T follicular helper cell (primary cell): ENCODE measurements at places on chromosomes 7 and 10.

GRCh38 chr10:33309406-33309805 lies 25.1 kb downstream of the NRP1 start:
- DNase-seq, result no peak

GRCh38 chr7:26723129-26723528 lies 141.3 kb downstream of the SKAP2 start:
- no peak for DNase-seq

GRCh38 chr10:24415455-24416125 lies 206.7 kb downstream of the KIAA1217 start:
- no peak for DNase-seq

GRCh38 chr10:28971764-28972163 lies 294.4 kb downstream of the BAMBI start:
- no peak for DNase-seq

DNA sequence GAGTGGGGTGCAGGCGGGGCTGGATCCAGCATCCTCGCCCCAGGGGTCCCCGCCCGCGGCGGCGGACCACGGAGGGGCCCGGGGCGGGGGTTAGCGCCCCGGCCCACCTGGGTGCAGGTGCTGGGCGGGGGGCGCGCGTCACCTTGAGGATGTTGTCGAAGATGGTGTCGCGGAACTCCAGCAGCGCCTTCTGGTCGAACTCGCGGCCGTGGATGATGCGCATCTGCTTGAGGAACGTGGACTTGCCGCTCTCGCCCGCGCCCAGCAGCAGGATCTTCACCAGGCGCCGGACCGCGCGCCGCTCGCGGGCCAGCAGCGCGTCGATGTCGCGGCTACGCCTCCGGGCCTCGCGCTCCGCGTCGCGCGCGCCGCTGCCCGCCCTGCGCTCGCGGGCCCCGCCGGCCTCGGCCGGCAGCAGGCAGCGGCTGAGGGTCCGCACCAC lies 376 bp downstream of the GNA12 start:
- DNase-seq, result peak; percentile 7

- DNase-seq, result no peak
Measured at GRCh38 chr7:97450516-97450915, 281.4 kb upstream of the TAC1 start.

- DNase-seq, result no peak
Measured at GRCh38 chr10:130721971-130722370, 585.8 kb downstream of the GLRX3 start.

DNA sequence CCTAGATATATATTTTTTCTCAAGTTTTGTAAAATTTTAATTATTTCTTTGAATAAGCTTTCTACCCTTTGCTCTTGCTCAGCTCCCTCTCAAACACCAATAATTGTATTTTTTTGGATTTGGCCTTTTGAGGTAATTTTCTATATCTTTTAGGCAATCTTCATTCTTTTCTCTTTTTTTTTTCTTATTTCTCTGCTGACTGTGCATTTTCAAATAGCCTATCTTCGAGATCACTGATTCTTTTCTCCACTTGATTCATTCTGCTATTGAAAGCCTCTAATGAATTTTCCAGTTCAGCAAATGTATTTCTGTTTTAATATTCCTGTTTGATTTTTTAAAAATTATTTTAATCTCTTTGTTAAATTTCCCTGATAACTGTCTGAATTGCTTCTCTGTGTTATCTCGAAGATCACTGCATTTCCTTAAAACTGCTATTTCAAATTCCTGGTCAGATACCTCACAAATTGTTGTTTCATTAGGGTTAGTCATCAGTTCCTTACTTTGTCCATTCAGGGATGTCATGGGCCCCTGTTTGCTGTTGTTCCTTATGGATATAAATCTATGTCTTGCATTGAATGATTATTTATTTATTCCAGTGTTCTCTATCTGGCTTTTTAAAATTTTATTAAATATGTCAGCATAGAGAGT lies 100.1 kb upstream of the UNC5B start:
- no peak for DNase-seq

GRCh38 chr7:13948019-13948801 lies 41.3 kb downstream of the ETV1 start:
- DNase-seq, result no peak

DNA sequence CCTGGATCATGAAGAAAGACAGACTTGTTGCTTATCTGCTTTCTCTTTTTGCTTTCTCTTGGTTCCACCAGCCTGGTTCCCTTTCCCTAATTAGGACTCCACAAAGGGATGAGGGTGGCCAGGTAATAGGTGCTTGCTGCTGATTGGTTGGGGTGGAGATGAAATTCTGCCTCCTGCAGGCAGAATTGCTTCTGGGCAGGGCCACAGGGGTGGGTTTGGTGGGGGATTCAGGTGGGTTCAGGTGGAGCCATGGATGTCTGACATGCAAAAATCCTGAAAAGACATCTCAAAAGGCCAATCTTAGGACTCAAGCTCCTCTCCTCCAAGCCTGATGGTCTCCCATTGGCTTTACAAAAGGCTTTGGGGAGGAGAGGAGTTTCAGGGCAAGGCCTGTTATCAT lies 25.4 kb upstream of the ACHE start:
- no peak for DNase-seq

DNA sequence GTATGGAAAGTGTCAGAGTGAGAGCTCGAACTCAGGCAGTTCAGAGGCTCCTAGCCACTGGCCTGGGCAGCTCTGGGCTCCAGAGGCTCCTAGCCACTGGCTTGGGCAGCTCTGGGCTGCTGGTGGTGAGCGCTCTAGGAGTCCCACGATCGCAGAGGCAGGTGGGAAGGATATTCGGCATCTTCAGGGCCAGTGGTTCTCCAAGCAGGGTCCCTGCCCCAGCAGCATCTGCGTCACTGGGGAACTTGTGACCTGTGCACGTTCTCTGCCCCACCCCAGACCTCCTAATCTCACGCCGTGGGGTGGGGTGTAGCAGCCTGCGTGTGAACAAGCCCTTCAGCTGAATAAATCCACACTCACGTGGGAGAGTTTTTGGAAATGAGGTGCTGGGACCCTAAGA lies 25.2 kb upstream of the BTBD16 start:
- DNase-seq, result no peak

DNA sequence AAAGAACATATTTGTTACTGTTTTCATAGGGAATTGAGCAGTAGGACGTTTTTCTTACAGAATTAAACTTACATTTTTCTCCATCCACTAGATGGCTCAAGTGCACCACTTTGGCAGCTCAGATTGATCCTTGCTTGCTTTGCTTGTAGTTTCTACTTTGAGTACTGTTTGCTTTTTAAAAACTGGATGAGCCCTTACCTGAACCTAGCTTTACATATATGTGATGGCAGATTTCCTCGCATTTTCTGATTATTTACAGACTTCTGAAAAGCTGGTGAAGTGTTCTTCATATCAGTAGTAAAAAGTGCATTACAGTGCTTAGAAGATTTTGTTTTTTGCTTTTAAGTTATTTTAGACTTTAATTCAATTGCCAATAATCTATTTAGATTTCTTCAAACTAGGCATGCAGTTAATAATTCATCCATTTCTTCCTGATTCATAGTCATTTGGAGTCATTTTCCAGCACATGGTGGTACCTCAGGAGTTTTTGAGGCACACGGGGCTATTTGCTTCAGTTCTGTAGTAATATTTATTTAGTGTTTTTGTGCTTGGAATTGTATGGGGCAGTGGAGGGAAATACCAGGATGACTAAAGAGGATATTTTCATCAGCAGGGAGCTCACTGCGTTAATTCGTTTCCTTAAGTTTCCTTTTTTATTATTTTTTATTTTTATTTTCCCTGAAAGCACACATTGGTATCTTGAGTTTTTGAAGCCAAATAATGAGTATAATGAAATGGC lies 57.3 kb downstream of the MAPK8 start:
- no peak for DNase-seq

- DNase-seq, result no peak
Measured at GRCh38 chr7:73447121-73447733, 13.6 kb downstream of the FZD9 start.

GRCh38 chr10:28965937-28966336 lies 288.6 kb downstream of the BAMBI start:
- DNase-seq, result no peak

DNA sequence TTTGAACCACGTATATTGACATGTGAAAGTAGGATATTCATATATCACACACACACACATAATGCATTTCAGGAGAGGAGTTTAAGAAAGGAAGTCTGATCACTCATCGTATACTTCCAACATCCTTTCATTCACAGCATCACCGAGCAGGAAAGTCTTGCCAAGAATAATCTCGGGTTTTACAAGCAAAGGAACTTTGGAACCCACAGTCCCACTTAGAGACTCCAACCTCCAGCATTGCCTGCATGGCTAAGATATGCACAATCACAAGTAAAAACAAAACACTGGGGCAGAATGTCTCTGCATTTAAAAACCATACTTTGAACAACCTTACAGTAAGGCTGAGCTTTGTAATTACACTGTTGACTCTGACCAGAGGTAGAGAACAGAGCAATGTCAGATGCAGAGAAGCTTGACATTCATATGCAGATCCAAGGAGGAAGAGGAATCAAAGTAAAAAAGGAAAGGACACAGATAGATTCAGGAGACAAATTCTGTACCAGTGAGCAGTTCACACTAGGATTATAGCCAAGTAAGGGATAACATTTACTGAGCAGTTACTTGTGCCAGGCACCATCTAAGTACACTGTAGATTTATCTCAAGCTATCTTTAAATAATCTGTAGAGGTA lies 14.8 kb downstream of the THSD7A start:
- DNase-seq, result no peak

DNA sequence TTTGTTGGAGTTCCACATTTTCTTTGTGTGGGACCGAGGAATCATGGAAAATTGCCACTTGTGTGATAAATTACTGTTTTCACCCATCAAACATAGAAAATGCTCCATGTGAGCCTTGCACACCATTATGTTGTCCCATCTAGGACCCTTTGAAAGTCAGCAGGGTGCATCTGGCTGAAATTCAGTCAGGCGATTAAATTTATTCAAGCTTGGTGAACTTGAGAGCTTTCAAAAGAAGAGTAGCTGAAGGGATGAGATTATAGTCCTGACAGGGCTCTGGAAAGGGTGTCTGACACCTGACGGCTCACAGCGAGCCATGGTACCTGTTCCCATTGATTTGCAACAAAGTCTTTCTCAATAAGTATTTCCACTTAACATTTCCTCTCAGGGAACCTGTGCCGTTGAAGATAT lies 399.7 kb upstream of the ETV1 start:
- DNase-seq, result no peak

DNA sequence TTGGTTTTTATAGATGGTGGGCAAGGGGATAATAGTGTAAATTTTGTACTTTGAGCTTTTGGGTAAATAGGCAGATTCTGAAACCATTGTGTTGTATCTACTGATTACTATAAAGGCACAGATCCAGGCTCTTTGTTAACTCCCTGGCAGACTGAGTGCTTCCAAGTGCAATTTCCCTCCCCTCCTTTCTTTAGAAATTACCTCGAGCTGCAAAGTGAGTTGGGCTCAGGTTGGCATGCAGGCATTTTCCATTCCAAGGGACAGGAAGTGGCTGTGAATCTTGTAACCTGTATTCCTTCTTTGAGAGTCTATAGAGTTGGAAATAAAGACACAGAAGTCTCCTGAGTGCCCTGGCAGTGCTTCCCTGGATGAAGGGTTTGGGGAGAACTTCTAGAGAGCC lies 494.2 kb upstream of the GALNT17 start:
- DNase-seq, result no peak

DNA sequence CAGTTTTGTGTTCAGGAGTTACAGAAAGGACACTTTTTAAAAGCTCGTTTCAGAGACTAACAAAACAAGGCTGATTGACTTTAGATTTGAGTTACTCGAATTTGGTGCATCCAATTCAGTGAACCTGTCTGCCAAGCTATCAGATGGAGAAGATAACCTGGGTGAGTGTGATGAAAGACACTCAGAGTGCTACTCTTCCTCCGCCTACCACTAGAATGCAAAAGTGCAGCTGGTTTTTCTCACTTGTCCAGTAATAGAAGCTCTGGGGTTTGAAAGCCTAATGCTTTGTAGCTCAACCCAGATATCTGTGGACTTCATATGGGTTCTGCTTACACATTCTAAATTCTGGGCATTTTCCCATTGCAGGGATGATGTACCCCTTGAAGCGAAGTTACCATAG lies 82.8 kb upstream of the NPY start:
- DNase-seq, result no peak

- no peak for DNase-seq
Measured at GRCh38 chr10:75531571-75532031, 100.2 kb downstream of the LRMDA start.

DNA sequence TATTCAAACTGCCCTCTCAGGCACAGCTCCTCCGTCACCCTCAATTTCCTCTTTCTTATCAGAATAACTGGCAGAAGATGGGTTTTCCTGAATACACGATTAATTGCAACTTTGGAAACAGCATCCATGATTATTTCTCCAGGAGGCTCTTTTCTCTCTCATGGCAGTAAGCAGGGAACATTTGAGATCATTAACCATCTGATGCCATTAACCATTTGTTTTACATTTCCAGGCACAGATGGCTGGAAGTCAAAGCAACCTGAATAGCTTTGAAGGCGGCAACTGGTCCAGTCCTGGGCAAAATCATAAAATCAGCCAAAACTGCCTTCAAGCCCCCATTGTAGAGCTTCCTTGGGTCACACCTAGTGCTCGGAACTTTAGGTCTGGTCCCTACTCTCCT lies 289.5 kb upstream of the AOAH start:
- DNase-seq, result no peak

- no peak for DNase-seq
Measured at GRCh38 chr10:77622889-77623291, 14.7 kb downstream of the KCNMA1 start.

GRCh38 chr10:46516660-46517416 lies 39.6 kb downstream of the GPRIN2 start:
- no peak for DNase-seq

GRCh38 chr7:132527467-132528410 lies 48.5 kb downstream of the PLXNA4 start:
- no peak for DNase-seq

DNA sequence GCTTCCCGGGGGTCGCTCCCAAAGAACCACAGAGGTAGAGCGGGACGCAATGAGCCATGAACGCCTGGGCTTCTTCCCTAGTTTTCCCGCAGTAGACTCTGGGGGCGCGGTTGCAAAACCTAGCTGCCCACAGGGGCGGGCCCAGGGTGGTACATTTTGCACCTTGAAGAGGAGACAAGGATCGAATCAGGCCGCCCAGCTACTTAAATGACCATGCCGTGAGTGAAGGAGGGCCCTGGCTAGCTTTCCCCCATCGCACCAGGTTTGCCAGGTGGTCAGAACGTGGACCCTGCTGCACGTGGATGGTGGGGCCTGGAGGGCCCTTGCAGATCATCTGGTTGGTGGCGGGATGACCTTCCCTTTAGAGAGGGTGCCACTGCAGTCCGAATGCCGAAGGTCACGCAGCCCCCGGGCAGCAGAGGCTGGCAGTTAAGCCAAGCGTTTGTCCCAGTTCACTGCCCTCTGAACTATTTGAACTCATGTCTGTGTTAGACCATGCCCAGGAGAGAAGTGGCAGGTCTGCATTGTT lies 604 bp upstream of the SHTN1 start:
- DNase-seq, result no peak

DNA sequence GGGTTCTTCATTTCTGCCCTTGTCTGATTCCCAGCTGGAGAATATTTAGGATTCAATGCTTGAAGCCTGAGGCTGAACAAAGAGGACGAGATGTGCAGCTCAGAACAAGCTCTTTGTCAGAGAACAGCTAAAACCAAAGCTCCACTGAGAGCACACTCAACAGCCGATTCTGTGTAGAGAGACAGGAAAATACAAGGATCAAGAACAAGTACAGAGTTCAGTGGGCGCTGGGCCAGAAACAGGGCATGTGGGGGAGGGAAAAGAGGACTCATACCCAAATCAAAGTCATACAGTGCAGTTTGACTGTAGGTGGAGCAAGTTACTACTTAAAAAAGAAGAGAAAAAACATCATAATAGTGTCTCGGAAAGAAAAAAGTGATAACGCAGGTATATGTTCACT lies at the start of gene AGMO:
Gene AGMO, minus strand, starts transcription at position 181 of the 400 bp plus-strand sequence.
- DNase-seq, result no peak

GRCh38 chr10:127313996-127314700 lies 117.8 kb upstream of the INSYN2A start:
- no peak for DNase-seq
